ENCODE measurements at places on chromosomes 7 and 10. TPM values are rescaled to one million over a fixed set of nuclear protein-coding genes. Genes with fewer than 3 reads are reported as not detected.

MAP3K8 gene
- total RNA-seq, result 5.5 TPM

ASAH2 gene
- total RNA-seq, result 5.4 TPM

HKDC1 gene
- total RNA-seq, result not detected

SLC16A9 gene
- 3.0 TPM for total RNA-seq

GRCh38 chr7:17055596-17055995 lies 173.8 kb upstream of the AGR3 start:
- DNase-seq, result no peak

DNA sequence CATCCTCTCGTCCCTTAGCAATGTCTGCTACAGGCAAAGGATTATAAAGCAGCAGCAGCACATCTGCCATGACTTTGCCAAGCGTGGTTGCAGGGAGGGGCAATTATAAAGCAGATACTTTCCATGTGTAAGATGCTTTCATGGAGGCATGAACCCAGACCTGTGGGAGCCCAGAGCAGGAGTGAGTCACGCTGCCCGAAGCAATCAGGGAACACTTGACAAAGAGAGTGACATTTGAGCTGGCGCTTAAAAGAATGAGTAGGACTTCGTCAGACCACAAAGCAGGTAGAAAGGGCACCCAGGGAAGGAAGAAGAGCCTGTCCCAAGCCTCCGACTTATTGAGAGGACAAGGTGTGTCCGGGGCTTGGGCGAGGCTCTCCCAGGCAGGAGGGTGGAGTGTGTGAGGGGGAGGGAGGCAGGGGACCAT lies 147.2 kb downstream of the MYOF start:
- DNase-seq, result no peak

- no peak for DNase-seq
Measured at GRCh38 chr7:1672851-1673486, 2.9 kb downstream of the ELFN1 start.

GRCh38 chr7:31890766-31891165 lies 179.4 kb downstream of the PDE1C start:
- no peak for DNase-seq

DNA sequence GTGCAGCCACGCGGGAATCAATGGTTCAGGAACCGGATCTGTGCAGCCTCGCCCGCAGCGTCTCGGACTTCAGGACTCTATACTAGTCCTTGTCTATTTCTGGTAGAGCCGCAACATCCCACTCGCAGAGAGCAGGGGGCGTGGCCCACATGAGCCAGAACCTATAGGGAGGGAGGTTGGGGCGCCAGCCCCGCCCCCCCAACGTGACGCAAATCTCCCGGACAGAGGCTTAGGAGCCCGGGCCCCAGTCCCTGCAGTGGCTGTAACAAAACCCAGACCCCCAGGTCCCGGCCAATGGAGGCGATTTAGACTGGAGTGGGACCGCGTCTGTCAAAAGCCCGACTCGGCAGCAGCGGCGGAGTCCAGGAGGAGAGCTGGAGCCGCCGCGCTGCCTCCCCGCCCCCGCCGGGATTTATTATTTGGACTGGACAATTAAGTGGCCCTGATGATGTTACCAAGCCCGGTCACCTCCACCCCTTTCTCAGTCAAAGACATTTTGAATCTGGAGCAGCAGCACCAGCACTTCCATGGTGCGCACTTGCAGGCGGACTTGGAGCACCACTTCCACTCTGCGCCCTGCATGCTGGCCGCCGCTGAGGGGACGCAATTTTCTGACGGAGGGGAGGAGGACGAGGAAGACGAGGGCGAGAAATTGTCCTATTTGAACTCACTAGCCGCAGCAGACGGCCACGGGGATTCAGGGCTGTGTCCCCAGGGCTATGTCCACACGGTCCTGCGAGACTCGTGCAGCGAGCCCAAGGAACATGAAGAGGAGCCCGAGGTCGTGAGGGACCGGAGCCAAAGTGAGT lies at the start of gene NKX2-3:
TSS of gene NKX2-3 (plus strand) at position 256 of the 809 bp plus-strand sequence. CDS start at position 446, 190 bp downstream.
- DNase-seq, result peak; percentile 62

- no peak for DNase-seq
Measured at GRCh38 chr7:152624228-152624627, 51.7 kb downstream of the XRCC2 start.

DNA sequence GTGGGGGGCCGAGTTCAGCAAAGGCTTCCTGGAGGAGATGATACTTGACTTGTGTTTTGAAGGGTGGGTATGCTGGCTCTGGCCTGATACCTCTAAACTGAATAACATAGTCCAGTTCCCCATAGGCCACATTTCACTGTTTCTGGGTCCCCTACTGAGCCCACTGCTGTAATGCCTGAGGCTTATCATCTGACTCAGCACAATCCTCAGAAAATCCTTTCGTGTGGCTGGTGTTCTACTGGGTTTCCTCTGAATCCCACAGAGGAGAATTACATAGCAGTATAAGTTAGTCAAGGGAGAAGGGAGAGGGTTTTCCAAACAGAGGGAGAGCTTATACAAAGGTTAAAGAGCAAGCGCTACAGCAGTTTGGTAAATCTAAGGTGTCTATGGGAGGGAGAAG lies 2.8 kb upstream of the R3HCC1L start:
- no peak for DNase-seq

DNA sequence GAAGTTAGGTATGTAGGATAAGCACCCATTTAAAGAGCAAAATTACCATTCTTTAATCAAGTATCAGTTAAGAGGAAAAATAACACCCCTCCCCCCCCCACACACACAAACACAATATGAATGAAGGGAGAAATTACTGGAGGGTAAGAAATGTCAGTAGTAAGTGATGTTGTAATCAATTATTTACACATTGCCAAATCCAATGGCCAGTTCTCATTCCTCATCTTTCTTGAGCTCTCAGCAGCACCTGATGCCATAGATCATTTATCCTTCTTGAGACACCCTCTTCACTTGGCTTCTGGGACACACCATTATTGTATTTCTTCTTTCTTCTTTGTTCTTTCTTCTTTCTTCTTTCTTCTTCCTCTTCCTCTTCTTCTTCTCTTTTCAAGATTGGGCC lies 33.7 kb upstream of the FAM3C start:
- DNase-seq, result no peak

- DNase-seq, result no peak
Measured at GRCh38 chr10:114506871-114507385, 102.6 kb upstream of the AFAP1L2 start.

- DNase-seq, result no peak
Measured at GRCh38 chr7:96614154-96614867, 95.3 kb downstream of the SEM1 start.

DNA sequence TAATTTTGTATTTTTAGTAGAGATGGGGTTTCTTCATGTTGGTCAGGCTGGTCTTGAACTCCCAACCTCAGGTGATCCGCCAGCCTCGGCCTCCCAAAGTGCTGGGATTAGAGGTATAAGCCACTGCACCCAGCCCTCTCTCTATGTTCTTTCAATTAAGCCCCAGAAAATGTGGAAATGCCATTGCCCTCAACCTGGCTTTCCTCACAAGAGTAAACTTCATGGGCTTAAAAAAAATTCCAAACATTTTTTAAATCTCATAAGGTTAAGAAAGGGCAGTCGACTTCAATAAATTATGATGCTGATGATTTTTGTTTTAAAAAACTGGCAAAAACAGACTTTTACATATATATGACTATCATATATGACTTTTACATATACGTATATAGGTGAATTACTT lies 107.6 kb downstream of the TES start:
- DNase-seq, result no peak

DNA sequence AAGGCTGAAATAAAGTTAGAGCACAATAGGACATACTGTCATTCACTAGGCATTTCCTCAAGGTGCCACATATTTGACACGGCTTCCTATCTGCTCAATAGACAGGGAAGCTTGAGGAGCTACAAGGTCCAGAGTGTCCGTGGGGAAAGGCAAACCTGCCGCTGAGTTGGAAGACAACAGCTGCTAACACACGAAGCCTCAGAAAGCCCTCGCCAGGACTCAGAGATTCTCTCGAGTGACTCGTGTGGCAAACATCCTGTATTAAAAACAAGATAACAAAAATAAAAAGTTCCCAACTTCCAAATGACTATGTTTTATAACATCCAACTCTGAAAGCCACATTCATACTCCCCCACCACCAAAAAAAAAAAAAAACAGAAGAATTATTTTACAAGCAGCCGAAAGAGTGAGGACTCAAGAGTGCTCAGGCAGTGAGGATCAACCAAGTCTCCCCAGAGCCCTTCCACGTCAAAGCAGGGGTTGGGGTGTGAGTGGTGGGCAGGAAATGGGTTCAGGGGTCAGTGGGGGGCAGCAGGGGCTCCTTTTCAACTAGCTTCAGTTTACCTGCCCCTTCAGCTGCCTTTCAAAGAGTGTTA lies 67.6 kb downstream of the STK17A start:
- peak; percentile 53 for DNase-seq

- DNase-seq, result no peak
Measured at GRCh38 chr7:132154248-132154647, 422.0 kb downstream of the PLXNA4 start.

- no peak for DNase-seq
Measured at GRCh38 chr7:74355091-74355490, 65.9 kb downstream of the CLIP2 start.

DNA sequence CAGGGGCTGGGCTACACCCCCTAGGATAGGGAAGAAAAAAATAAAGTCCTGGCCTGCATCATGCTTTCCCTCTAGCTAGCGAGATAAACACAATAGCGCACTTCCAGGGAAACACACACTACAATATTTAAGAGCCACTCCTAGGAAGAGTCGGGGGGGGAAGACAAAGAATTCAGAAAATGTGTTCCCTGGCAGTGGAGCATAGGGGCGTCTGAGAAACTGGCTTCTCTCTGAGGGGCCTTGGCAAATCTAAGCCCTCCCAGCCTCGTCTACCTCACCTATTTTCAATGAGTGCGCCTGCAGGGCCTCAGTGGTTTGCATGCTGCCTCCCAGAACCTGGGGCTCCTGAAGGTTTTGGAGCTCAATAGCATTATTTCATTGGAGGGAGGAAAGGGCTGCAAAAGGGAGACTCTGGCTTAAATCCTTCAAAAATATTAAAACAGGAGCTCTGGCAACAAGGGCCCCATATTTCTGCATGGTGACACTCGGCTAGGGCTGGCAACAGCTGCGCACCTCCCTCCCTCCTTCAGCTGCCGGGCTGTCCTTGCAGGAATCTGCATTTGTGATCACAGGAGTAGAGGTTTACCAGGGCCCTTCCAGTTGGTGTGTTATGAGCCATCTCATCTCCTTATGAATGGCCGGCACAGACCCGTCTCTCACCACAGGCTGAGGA lies 10.8 kb downstream of the ANXA11 start:
- no peak for DNase-seq

GRCh38 chr10:110221044-110221720 lies 13.8 kb downstream of the MXI1 start:
- no peak for DNase-seq

GRCh38 chr7:73341877-73342276 lies 13.9 kb downstream of the FKBP6 start:
- DNase-seq, result peak; percentile 84

DNA sequence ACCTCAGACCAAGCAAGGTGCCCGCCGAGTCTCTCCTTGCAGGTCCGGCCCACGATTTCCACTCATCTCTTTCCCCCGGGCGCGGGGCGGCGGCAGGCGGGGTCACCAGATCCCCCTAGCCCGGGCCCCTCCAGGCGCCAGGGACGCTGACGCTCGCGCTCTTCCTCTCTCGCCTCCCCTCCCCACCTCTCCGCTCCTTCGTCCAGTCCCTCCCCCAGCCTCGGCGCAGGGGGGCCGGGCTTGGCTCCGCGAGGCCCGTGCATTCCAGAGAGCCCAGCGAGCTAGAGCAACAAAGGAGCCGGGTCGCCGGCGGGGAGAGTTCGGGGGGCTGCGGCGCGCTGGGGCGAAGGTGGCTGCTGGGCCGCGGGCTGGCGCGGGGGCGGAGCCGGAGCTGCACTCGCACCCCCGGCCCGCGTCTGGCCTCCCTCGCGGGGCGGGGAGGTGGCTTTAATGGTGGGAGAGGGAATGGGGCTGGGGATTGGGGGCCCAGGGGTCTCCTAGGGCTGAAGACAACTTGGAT lies at the start of gene SMO:
TSS of gene SMO (plus strand) at position 262 of the 520 bp plus-strand sequence. CDS start 519 bp downstream, outside the sequence.
- peak; percentile 96 for DNase-seq

DNA sequence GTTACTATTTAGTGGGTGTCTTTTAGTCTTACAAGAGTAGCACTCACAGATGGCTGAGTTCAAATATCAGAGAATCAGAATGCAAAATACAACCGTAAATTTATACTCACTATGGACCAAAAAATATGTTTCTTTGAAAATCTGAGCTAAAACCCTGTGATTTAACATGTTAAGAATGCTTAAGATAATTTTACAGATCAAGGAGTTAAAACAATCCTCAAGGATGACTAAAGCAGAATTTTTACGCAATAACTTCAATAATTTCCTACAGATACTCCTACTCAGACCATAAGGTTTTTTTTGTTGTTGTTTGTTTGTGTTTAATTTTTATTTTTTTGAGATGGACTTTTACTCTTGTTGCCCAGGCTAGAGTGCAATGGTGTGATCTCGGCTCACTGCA lies 47.9 kb upstream of the CCDC6 start:
- DNase-seq, result peak; percentile 29

GRCh38 chr10:78508955-78509748 lies 475.5 kb downstream of the RPS24 start:
- no peak for DNase-seq

- DNase-seq, result peak; percentile 17
Measured at GRCh38 chr10:116669832-116670644, 49.3 kb downstream of the PNLIPRP2 start.
